Activated naive CD4-positive, alpha-beta T cell treated with anti-CD3 and anti-CD28 coated beads, Interleukin-2, amount 50 U/mL, for 72 hours (primary cell): ENCODE measurements at places on chromosomes 2 and 18.

- no peak for DNase-seq
These were observed 146.4 kb downstream of the DYSF start for GRCh38 chr2:71599646-71600236.

DNA sequence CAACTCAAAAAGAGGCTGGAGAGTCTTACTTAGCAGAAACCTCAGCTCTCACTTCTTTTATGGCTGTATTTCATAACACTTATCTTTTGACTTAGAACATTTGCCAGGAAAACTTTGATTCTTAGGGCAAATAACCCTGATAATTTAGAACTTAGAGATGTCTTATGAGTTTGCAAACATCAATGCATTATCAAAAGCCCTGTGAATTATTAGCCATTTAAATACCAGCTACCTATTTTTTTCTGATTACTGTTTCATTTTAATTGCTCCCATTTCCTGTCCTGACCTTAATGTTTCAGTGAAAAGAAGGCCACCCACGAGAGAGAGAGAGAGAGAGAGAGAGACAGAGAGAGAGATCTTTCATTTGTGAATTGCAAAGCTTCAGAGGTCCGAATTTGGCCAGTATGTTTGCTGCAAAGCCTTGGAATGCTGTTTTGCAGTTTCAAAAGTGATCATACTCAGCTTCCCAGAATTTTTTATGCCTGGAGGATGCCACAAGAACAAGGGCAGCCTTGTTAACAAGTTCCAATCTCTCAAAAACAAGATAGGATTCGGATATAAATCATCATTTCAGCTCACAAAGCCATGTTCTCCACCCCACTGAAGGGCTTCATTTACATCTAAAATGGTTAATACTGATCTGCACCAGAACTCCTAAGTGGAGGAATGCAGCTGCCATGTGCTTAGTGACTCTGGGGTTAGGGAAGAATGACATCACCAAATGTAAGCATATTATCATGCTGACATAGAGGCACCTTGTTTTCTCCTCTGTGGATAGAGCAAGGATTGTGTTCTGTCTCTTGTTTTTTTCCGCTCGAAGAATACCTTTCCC lies 478.2 kb downstream of the ARHGAP15 start:
- DNase-seq = no peak

- DNase-seq = no peak
These were observed 5.1 kb downstream of the EHD3 start for GRCh38 chr2:31238906-31239592.

DNA sequence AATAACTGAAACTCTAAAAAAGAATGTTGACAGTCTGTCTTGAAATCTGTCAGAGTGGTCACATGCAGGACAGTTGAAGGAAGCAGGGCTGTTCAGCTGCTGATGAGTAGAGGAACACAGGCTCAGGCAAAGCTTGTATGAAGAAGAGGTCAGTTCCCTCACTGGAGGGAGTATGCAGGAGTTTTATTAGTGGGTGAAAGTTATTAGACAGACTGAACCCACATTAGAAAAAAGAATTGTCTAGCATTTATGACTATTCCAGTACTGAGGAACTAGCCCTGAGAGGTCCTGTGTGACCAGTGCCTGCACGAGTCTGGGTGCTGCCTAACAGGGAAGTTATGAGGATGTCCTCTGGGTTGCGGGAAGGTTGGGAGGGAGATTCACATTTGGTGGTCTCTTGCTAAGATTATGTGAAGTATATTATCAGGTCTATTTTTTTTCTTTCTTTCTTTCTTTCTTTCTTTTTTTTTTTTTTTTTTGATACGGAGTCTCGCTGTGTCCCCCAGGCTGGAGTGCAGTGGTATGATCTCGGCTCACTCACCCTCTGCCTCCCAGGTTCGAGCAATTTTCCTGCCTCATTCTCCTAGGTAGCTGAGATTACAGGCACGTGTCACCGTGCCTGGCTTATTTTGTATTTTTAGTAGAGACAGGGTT lies 9.6 kb downstream of the TET3 start:
- no peak for DNase-seq

- no peak for DNase-seq
These were observed 35.4 kb downstream of the AAK1 start for GRCh38 chr2:69608109-69608508.

DNA sequence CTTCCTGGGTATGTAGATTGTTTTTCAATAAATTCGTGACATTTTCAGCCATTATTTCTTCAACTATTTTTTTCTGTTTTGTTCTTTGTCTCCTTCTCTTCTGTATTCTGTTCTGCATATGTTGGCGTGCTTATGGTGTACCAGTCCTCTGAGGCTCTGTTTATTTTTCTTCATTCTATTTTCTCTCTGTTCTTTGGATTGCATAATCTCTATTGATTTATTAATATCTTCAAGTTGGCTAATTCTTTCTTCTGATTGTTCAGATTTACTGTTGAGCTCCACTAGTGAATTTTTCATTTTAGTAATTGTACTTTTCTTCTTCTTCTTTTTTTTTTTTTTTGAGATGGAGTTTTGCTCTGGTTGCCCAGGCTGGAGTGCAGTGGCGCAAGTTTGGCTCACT lies 9.9 kb downstream of the GNLY start:
- no peak for DNase-seq

GRCh38 chr2:88161446-88162244 lies 8.5 kb upstream of the THNSL2 start:
- DNase-seq = no peak

GRCh38 chr2:181910028-181910831 lies 18.7 kb downstream of the ITPRID2 start:
- no peak for DNase-seq

DNA sequence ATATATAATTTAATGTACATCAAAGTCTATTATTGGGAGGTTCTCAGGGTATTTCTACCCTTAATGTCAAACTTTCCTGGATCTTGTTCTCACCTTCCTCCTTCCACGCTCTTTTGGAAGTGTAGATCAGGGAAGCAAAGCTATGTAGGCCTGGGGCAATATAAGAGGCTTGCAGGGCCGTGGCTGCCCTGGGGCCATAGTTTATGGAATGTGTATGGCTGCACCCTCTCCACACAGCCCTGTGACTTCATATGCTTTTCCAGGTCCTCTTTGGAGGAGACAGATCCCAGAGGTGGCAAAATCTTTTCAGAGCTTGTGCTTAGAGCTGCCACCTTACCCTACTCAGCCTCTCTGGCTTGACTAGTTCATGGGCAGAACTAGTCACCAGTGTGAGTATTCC lies 82.9 kb downstream of the PLB1 start:
- no peak for DNase-seq

DNA sequence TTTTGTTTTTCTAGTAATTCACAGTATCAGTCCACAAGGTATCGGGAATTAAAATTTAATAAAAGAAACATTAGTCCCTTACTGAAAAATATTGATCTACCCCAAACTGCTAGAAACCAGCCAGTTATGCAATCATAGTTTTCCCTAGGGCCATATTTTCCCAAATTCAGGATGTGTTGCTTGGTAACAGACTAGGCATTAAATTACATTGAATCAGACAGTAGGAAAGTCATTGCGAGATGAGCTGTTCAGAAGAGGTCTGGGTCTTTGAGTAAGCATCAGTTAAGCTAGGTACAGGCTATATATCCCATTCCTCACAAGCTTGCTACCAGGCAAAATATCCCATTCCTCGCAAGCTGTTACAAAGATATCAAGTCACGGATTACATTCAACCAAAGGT lies 123.0 kb upstream of the CCDC150 start:
- DNase-seq = no peak

DNA sequence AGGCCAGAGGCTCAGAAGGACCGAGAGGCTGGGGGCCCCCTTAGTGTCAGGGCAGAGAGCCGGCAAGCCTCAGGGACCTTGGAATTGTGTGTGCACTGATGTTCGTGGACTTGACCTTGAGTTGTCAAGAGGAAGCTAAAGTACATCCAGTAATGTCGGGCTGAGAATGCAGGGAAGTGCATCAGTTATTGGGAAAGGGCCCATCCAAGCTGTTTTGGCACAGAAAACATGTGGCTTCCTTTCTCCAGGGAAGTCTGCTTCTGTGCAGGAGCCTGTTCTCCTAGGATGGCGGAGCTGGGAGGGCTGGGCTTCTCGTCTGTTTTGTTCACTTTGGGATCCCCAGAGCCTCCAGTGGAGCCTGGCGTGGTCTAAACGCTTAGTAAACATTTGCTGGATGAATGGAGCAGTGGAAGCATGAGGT lies 23.7 kb downstream of the ATOH8 start:
- DNase-seq = no peak

- DNase-seq = no peak
These were observed 11.3 kb upstream of the TMSB10 start for GRCh38 chr2:84894131-84894586.

- DNase-seq = no peak
These were observed 242.1 kb downstream of the ALPK2 start for GRCh38 chr18:58386780-58387179.
